ENCODE measurements at places on chromosomes 1 and 21.

GRCh38 chr1:44854970-44855369 lies 11.9 kb upstream of the PTCH2 start:
- DNase-seq = no peak

GRCh38 chr1:2422523-2422922 lies 10.2 kb upstream of the PEX10 start:
- DNase-seq = no peak

GRCh38 chr1:114756009-114756892 lies 1.5 kb downstream of the CSDE1 start:
- peak; percentile 13 for DNase-seq

DNA sequence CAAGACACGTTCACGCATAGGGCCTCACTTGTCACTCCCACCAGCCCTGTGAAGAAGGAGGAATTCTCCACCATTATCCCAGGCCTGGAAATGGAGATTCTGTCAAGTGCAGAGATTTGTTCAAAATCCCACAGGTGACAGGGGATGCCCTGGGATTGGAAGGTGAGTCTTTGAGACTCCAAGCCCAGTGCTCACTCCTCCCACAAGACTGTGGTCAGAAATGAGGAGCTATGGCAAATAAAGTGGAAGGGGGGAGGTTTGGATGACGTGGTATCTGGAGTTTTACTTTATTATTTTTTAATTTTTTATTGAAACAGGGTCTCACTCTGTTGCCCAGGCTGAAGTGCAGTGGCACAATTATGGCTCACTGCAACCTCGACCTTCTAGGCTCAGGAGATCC lies 12.8 kb upstream of the FOXO6 start:
- DNase-seq = no peak

DNA sequence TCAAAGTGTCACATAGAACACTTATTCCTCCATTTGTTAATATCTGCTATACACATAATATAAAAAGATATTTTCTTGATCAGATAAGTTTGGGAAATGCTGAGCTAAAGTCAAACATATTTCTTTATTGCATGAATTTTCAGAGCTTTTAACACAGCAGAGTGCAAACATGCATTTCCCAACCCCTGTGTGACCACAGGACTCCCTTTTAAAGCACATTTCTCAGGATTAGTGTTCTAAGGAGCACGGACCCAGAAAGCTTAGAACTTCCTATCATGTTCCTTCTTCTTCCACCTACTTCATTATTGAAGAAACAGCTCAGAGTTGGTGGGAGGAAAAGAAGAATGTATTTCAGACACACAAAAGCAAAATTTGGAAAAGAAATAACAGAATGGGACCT lies 109.1 kb upstream of the CDC42BPA start:
- no peak for DNase-seq

DNA sequence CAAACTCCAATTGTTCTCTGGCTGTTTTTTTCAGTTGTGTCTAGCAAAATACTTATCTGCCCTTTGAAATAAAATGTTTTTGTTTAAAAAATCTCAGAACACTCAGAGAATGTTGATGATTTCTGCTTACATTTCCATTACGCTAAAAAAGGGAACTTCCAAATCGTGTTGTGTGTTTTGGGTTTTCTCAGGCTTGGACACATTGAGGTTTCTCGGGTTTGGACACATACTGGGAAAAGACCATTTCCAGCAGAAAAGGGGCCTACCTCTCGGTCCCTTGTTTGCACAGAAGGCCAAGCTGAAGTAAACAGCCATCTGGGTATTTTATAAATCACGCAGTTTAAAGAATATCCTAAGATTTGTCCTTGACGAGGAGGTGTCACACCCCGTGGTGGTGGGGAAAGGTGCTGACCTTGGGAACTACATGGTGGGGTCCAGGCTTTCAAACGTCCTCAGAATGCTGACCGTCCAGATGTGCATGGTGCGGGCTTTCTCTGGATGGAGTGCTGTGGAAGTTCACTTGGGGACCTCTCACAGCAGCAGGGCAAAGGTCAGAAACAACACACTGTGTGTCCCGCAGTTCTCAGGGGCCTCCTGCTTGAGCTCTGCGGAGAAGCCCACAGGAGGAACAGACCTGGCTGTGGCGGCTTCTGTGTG lies 67.8 kb downstream of the SLC37A1 start:
- DNase-seq = no peak

DNA sequence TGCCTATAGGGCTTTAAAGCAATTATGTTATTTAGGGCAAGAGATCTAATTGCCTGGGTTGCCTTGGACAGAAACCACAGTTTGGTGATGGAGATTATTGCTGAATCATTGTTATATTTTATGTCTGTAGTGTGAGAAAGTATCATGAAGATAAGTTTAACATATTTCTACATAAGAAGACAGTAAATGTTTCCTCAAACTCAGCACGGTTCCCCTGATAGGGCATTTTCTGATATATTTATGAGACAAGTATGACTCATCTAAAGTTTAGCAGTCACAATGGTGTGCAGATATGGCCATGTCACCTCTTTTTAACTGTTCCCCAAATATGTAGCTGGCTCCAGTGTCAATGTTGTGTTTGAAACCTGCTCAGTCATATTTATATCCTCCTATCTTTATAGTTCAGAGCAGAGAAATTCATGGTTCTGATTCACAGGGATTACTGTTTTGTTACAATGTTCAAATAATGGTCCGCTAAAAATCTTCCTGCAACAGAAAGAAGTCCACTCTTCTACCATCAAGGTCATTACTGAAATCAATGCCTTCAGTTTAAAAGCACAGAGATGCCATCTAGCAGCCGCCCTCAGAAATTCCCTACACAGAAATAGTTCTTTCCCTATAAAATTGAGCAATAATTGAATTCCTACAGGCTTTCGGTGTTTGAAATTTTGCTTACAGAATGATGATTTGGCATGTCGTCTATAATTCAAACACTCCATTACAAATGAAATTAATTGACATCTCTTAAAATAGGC lies 3.7 kb downstream of the OLFM3 start:
- DNase-seq = no peak

- DNase-seq = no peak
Observed at GRCh38 chr1:5488448-5488847, 503.8 kb downstream of the NPHP4 start.

GRCh38 chr1:167223144-167224103 lies 2.7 kb downstream of the POU2F1 start:
- DNase-seq = no peak

- no peak for DNase-seq
Observed at GRCh38 chr1:51697166-51697565, 80.3 kb downstream of the OSBPL9 start.

GRCh38 chr1:15454256-15454655 lies 2.3 kb upstream of the CELA2A start:
- DNase-seq = no peak

- no peak for DNase-seq
Observed at GRCh38 chr1:26913389-26913753, 404 bp downstream of the NR0B2 start.

DNA sequence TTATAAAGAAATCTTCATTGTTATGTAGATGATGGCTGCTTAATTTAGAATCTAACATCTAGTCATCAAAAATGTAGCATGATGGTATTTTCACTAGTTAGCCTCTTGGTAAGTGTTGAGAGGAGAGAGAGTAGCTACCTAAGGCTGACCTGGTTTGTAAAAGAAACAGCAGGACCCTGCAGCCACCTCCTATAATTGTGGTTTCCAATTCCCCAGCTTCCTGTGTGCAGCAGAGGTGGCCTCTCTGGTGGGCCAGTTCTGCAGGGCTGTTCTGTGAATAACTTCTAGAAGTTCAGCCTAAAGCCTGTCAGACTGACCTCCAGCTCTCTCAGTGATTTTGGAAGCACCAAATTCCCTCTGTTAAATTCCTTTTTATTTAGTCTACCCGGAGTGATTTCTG lies 246.4 kb upstream of the LRRC7 start:
- no peak for DNase-seq

- no peak for DNase-seq
Observed at GRCh38 chr1:26555550-26555981, 26.0 kb downstream of the RPS6KA1 start.

GRCh38 chr1:147549526-147549925 lies 8.2 kb downstream of the BCL9 start:
- DNase-seq = peak; percentile 45

DNA sequence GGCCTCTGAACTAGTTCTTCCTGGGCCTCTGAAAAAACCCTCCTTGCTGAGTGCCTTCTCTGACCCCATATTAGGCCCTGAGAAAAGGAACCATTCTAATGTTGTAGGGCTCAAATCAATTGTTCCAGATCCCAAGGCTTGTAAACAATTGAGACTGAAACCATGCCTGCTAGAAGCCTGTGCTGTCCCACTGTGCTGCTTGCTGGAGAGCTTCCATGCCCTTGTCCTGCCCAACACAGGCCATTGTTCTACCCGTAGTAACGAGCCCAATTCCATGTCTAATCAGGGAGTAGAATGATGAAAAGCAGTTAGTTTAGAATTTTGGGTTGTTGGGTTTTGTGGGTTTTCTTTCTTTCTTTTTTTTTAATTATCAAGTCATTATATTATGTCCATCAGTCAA lies 47.4 kb downstream of the ZNF281 start:
- DNase-seq = no peak

GRCh38 chr1:53482441-53483153 lies 23.4 kb downstream of the DMRTB1 start:
- DNase-seq = no peak

DNA sequence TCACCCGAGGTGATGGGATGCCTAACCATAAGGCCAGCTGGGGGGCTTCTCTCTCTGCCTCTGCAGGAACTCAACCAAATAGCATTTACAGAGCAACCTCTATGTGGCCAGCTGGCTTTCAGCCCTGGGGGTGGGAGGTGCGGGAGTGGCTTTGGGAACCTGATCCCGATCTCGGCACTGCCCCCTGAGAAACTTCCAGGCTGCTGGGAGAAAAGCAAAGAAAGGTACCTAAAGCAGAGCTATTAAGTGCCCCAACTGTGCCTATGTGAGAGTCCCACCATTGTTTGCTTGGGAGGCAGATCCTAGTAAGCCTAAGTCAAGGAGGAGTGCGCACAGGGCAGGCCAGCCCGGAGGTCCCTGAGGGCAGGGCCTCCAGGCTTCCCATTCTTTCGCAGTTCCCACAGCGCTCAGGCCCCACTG lies 7.0 kb downstream of the KRTCAP2 start:
- no peak for DNase-seq

GRCh38 chr1:118989878-118990378 lies 1.8 kb upstream of the TBX15 start:
- DNase-seq = no peak

- DNase-seq = no peak
Observed at GRCh38 chr1:221788466-221788865, 46.6 kb upstream of the DUSP10 start.

GRCh38 chr1:52659356-52659755 lies 26.4 kb downstream of the SHISAL2A start:
- peak; percentile 22 for DNase-seq

DNA sequence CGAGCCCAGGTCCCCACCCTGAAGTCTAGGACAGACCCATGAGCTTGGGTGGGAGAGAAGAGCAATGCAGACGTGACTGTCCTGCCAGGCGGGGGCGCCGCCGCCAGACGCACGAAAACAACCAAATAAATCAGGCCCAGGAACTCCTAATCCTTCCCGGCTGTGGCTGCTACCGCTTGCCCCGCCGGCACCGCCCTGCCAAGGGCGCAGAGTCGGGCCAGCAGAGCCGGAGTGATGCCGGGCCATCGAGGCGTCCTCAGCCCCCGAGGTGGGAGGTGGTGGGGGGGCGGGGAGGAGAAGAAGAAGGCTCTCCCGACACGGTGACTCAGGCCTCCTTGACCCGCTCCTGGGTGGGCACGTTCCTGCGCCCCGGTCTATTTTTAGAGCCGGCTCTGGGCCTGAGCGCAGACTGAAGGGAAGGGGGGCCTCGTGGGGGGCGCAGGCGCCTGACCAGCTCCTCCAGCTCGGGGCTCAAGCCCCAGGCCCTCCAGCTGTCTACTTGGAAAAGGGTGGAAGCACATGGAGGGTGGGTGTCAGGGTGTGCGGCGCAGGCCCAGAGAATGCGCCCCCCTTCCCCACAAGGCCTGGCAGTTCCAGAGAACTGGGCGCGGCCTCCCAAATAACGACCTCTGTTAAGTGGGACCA lies 10.7 kb upstream of the COL16A1 start:
- DNase-seq = peak; percentile 8

DNA sequence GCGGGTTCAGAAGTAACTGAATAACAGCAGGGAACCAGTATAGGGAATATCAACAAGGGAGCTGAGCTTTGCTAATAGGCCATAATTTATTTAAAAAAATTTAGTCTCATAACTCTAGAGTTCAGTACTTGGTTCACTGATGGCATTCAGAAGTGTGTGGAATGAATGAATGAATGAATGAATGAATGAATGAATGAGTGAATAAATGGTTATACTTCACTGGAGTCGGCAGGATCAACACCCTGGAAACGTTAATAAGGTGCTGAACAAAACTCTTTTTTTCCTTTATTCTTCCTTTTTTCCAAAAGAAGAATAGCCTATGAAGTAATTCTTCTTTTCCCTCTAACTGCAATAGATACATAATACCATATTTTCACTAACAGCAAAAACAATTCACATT lies 129.3 kb downstream of the SIM2 start:
- no peak for DNase-seq

- no peak for DNase-seq
Observed at GRCh38 chr1:31382379-31382989, 9.6 kb upstream of the FABP3 start.

DNA sequence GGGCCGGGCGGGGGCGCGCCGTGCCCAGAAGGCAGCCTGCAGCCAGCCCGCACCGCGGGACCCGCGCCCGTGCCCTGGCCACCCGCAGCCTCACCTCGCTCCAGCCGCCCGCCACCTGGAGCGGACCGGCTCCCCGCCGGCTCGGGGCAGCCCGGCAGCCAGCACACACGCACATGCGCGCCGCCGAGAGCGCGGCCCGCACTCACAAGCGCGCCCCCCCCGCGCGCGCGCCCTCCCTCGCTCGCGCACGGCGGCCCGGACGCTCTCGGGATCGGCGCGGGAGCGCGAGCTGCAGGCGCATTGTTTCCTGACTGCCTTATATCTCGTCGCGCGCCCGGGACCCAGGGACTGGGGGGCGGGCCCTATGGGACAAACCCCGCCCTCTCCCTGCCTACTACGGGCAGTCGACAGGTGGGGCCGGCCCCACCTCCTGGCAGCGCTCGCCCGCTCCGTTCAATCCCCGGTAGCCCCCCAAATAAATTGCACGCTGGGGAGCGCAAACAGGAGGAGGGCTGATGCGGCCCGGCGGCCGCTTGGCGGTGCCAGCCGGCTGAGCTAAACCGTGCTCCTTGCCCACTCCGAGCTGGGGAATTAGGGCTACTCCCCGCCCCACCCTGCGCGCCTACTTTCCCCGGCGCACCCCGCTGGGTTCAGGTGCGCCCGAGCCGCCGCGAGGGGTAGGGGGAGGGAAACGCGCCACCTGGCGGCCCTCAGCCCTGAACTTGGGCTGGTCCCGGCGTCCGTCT lies at the start of gene MYCL:
MYCL (minus strand) TSS at position 204 of the 746 bp plus-strand sequence. CDS start 483 bp downstream, outside the sequence.
- DNase-seq = peak; percentile 68

DNA sequence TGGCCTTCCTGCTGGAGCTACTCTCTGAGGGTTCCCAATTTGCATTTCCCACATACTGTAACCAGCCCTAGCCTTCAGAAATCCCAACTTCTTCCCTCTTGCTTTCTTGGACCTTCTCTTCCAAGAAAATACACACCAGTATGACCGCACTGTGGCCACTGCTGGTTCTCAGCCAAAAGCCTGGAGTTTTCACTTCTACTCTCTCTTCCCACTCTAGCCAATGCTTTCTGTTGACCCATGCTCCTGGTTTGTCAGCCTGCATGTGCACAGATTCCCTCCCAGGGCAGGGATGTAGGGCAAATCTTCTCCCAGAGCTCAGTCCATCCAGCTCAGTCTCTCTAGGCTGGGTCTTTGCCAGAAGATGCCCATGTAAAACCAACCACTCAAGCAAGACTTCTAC lies 664 bp downstream of the SLAMF1 start:
- DNase-seq = no peak

Data from CD4-positive, alpha-beta T cell treated with Interleukin-15 for 4 hours (primary cell).